ENCODE measurements at places on chromosomes 2 and 18.

DNA sequence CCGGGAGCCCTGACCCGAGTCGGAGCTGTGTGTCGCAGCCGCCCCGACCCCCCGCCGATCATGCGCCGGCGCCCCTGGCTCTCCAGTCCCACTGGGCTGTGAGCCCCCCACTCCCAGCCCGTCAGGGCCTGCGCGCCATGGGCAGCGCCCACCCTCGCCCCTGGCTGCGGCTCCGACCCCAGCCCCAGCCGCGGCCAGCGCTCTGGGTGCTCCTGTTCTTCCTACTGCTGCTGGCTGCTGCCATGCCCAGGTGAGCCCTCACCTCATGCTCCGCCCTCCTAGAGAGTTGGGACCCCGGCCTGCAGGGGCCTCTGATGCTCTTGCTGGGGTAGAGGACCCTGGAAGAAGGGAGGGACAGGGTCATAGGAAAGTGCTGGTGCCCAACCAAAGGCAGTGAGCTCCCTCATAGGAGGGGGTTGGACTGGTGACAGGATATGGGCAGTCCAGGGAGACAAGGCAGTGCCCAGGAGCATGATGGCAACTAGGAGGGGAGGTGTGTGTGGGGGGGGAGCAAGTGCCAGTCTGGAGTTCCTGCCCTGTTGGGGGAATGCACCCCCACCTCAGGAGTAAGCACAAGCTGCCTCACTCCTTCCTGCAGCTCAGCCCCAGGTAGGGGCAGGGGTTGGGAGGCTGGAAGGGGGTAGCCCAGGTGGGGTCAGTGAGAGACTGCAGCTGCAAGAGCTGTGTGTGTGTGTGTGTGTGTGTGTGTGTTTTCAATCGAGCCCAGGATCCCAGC, 375 bp downstream of the WNT10A start:
- no peak for DNase-seq

DNA sequence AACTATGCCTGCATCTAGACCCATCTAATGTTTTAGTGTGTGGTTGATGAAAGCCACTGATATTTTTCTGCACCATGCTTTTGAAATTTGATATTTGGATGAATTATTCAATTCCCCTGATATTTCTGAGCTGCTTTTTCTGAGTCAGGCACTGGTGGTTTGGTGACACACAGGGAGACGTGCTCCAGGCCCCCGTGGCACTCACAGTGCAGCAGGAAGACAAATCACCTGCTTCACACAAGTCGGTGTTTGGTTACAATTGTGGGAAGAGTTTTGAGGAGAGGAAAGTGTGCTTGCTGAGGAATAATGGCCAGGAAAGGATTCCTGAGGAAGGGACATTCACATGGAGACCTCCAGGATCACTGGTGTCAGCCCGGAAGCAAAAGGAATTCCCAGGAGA, 179.7 kb downstream of the ACKR3 start:
- no peak for DNase-seq

- no peak for DNase-seq
Observed at GRCh38 chr2:36584148-36584794, 13.7 kb downstream of the FEZ2 start.

- DNase-seq: no peak
Observed at GRCh38 chr18:55407774-55408535, 180.0 kb downstream of the TCF4 start.

DNA sequence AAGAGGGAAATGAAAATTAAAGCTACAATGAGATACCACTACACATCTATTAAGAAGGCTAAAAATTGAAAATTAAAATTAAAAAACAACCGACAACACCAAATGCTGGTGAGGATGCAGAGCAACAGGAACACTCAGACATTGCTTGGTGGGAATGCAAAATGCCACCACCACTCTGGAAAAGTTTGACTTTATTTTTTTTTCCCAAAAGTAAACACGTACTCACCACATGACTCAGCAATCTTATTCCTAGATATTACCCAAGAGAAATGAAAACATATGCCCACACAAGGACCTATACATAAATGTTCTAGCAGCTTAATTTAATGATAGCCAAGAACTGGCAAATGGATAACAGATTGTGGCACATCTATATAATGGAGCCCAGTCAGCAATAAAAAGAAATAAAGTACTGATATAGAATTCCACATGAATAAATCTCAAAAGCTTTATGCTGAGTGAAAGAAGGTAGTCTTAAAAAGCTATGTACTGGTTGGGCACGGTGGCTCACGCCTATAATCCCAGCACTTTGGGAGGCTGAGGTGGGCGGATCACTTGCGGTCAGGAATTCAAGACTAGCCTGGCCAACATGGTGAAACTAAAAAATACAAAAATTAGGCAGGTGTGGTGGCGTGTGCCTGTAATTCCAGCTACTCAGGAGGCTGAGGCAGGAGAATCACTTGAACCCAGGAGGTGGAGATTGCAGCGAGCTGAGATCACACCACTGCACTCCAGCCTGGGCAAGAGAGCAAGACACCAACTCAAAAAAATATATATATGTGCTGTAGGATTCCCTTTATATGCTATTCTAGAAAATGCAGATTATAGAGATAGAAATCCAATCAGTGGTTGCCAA, 4.2 kb upstream of the PROC start:
- DNase-seq: no peak

GRCh38 chr18:6194640-6195039, 220.1 kb downstream of the L3MBTL4 start:
- DNase-seq: no peak

GRCh38 chr2:204313256-204313655, 232.0 kb upstream of the PARD3B start:
- no peak for DNase-seq

- DNase-seq: no peak
Observed at GRCh38 chr2:225040142-225040541, 2.1 kb downstream of the DOCK10 start.

GRCh38 chr2:191086706-191087105, 64.1 kb downstream of the STAT4 start:
- DNase-seq: no peak

DNA sequence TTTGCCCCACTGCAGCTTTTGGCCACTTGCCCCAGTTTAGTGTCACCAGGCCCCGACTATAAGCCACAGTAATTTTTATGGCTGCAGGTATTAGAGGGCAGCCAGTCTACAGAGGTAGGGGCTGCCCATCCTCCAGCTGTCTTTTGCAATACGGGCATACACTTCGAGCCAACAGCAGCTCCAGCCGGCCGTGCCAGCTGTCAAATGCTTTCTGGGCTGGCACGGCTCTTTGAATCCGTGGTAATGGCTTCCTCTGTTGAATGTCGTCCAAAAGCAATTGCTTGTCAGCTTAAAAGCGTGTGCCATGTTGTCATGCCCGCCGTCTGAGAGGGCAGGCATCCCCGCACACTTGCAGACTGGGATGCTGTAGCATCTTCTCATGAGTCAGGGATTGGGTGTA, 41.3 kb downstream of the BCL2L11 start:
- DNase-seq: no peak

DNA sequence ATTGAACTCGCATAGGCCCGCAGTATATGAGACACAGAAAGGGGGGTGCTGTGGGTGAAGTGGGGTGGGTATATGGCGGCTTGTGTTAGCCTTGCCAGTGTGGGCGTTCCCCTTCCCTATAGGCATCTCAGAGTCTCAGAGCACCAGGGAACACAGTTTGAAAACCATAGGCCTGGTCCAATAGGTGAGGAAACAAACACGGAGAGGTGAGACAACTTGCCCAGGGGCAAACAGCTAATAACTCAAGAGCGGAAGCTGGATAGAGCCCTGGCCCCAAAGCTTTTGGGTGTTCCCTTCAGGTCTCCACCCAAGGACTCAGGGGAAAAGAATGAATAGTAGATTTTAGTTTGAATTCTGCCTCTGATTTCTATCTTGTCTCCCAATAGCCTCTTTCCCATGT, 7.9 kb downstream of the LIPG start:
- DNase-seq: no peak

GRCh38 chr2:118755384-118755783, 92.1 kb downstream of the EN1 start:
- DNase-seq: no peak

DNA sequence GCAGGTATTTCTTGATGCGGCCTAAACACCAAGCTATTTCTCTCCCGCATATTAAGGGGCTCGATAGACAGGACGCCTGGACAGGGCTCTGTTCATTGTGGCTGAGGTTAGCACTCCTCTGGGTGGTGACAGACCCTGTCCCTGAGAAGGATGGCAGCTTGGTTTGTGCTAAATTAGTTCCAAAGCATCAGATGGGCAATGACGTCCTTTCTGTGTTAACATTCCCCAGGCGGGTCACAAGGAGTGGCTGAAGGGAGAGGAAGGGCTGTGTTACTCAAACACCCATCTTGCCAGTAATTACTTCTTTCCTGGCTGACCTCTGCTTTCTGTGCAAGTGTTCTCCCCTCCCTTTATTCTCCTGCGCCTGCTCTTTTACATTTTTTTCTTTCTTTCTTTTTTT, 75.0 kb downstream of the TMEM247 start:
- no peak for DNase-seq

- DNase-seq: no peak
Observed at GRCh38 chr18:50527636-50528307, 32.1 kb upstream of the MAPK4 start.

- no peak for DNase-seq
Observed at GRCh38 chr2:123913143-123913735, 111.8 kb upstream of the CNTNAP5 start.

- no peak for DNase-seq
Observed at GRCh38 chr2:178990533-178991241, 59.2 kb downstream of the CCDC141 start.

DNA sequence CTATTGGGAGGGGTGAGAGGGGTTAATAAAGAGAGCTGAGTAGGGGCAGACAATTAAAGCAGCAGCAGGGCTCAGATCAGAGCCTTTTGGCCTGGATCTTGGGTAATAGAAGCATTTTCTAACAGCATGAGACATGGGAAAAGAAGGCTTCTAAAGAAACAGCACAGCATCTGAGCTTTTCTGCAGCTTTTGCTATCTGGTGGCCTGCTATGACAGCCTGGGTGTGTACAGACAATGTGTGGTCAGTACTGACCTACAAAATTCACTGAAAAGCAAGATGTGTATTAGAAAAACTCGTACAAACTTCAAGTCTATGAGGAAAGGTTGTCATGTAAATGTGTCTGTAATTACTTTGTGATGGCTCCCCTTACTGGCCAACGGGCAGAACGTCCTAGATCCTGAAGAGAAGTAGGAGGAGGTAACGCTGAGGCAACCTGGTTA, 95.6 kb downstream of the GALNT3 start:
- DNase-seq: peak; percentile 38

DNA sequence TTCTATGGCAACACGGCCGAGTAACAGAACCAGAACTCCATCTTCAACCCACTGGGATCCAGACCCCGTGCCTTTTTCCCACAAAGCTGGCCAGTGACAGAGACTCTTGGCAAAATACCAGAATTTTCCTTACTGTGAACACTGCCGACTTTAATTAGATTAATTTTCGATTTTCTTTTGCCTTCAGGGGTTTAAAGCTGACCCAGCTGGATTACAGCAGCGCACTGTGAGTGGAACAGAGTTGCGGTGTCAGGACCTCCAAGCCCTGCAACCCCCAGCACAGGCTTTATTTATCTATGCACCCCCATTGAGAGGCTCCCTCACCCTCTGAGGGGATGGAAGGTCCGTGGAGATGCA, 36.4 kb downstream of the CTIF start:
- no peak for DNase-seq

DNA sequence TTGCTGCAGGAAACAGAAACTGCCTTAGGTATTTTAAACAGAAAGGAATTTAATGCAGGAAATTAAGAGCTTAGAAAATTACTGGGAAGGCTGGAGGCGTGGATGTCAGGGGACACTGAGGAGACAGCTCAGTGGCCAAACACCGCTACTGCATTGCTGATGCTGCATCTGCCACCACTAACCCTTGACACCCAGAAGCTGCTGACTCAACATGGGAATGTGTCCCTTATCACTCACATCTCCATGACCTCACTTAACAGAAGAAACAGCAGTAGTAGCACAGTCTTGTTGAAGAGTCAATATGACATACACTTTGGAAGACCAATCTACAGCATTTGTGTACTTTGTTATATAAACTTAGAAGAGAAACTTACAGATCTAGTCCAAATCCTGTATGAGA, 906.1 kb downstream of the SLC4A3 start:
- DNase-seq: peak; percentile 64

GRCh38 chr18:36635414-36636096, 193.2 kb downstream of the TPGS2 start:
- DNase-seq: no peak

GRCh38 chr2:120917886-120918285, 182.2 kb downstream of the GLI2 start:
- DNase-seq: no peak

- no peak for DNase-seq
Observed at GRCh38 chr2:70926042-70926441, 9.7 kb upstream of the ATP6V1B1 start.
